Hematopoietic multipotent progenitor cell (in vitro differentiated cells): ENCODE measurements at places on chromosomes 4 and X. TPM values are rescaled to one million over a fixed set of nuclear protein-coding genes. Genes with fewer than 3 reads are reported as not detected.

- DNase-seq = no peak
These were observed 69.2 kb downstream of the SYNPO2 start for GRCh38 chr4:118957722-118958445.

- no peak for DNase-seq
These were observed 5.1 kb upstream of the CXCL8 start for GRCh38 chr4:73735231-73735630.

- DNase-seq = no peak
These were observed 243.1 kb upstream of the CTSO start for GRCh38 chr4:156196722-156197121.

The EXOC1L gene
- not detected for total RNA-seq

- DNase-seq = no peak
These were observed 1382.2 kb downstream of the PCDH18 start for GRCh38 chr4:136150046-136150445.

The FRMPD3 gene
- total RNA-seq = not detected

- no peak for DNase-seq
These were observed 31.6 kb downstream of the TMEM31 start for GRCh38 chrX:103742339-103742738.

DNA sequence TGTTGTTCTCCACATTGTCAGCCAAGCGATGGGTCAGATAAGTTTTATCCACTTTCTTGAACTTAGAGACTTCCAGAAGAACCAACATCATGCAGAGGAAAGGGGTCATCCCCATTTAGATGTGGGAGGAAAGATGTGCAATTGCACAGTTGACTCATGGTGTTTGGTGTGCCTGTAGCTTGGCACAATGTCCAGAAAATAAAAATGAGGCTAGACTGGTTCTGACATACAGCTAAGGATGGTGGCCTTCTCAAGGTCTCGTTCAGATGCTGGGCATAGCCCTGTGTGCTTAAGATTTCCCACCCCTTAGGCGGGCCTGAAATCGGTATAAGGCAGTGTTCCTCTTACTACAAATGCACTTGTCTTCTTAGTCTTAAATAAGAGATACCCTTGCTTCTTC lies 101.1 kb downstream of the PCDH7 start:
- no peak for DNase-seq

The TMEM35A gene
- total RNA-seq = not detected

GRCh38 chr4:61220556-61220955 lies 20.4 kb downstream of the ADGRL3 start:
- no peak for DNase-seq

The PSAPL1 gene
- total RNA-seq = not detected

- peak; percentile 45 for DNase-seq
These were observed 4.6 kb upstream of the SOWAHD start for GRCh38 chrX:119753639-119754257.

GRCh38 chrX:33086886-33087285 lies 124.5 kb downstream of the DMD start:
- DNase-seq = no peak

The ETDB gene
- total RNA-seq = not detected

- no peak for DNase-seq
These were observed 75.1 kb upstream of the MSX1 start for GRCh38 chr4:4784379-4784778.

DNA sequence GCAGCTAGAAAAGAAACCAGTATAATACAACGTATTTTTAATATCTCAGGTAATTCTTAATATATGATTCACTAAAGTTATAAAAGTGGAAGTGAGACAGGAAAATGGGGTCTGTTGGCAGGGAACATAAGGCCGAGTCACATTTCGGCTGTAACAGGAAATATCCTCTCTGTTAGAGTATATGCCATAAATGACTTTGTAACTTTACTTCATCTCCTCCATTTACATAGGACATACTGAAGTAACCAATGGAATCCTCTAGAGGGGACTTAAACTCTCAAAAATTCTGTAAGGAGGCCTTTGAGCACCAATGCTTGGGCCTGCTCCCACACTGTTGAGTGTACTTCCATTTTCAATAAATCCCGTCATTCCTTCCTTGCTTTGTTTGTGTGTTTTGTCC lies 71.3 kb downstream of the ANKRD17 start:
- DNase-seq = peak; percentile 49

The LRRC66 gene
- not detected for total RNA-seq

The SMC1A gene
- total RNA-seq = 18.0 TPM

DNA sequence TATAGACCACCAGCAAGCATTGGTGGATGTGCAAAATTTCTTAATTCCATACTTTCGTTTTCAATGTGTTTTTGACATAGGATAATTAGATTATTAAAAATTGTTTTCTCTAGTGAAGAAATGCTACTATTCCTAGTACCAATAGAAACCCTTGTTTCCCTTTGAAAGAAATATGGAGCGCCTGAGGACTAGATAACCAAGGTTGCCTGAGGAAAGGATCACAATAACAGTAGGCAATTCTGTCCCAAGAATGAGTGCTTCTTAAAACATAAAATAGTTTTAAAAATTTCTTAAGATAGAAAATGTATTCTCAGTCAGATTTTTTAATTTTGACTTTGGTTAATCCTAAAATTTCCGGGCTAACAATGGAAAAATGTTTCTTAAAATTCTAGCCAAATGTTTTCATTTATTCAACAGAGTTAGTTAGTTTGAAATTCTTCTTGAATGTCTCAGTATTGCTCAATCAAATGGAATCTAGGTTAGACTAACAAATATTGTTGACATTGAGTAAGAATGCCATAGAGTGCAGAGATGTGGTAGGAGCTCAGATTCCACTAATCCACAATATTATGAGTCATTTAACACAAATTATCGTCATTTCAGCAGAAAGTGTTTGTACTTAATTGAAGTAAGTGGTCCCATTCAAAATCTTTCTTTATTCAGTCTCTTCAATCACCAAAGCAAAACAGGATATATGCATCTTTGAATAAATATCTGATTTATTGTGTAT lies 666.0 kb downstream of the GRID2 start:
- no peak for DNase-seq

The FAM47A gene
- not detected for total RNA-seq

The HERC6 gene
- total RNA-seq = 21.0 TPM

DNA sequence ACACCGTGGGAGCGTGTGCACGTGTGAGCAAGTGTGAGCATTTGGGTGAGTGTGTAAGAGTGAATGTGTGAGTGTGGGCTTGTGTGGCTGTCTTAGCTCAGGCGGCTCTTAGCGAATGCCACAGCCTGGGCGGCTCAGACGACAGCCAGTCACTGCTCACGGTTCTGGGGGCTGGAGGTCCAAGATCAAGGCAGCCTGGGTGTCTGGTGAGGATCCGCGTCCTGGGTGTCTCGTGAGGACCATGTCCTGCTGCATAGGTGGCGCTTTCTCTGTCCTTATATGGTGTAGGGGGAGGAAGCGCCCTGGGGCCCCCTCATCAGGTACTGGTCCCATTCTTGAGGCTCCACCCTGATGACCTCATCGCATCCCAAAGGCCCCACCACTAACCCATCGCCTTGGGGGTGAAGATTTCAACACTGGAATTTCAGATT lies 4.5 kb downstream of the DOK7 start:
- DNase-seq = no peak

The GPR50 gene
- not detected for total RNA-seq

The PFKFB1 gene
- 0.27 TPM for total RNA-seq

DNA sequence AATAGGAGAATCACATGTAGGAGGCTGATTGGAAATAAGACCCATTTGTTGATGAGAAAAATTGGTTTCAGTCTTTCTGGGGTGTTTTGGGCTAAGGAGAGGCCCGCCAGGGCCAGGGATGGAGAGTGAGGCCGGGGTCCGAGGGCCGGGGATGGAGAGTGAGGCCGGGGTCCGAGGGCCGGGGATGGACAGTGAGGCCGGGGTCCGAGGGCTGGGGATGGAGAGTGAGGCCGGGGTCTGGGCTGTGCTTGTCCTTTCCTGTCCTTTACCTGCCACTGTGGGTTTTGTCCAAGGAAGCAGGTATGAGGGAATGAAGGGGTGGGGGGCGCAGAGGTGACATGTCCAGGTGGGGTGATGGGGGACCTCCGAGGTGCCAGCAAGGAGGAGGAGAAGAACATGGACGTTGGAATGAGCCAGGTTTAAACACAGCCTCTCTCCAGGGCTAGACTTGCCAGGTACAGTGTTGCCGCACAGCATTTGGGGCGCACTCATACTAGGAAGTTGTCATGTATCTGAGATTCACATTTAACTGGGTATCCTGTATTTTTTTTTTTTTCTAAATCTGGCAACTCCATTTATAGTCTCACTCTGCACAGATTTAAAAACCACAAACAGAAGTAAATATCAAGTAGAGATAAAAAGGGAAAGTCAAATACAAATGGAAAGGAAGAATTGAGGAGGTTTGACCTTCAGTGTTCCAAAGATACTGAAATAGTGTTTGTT lies 8.8 kb downstream of the RGS12 start:
- peak; percentile 22 for DNase-seq

DNA sequence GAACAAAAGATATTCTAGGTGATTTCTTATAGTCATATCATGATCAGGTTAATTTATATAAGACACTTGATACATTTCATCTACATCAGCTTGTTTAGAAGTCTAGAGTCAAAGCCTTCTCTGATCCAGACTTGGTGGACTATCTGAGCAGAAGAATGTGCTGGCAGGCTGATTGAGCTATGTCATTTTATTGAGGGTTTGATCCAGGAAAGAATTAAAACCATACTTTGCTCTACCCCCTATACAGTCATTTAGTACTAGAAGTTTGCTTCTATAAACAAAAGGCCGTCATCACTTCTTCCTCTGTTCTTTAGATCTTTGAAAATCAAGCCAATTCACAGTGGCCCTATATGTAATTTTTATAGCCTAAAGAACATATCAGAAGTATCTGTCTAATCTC lies 173.1 kb upstream of the PITX2 start:
- DNase-seq = no peak

DNA sequence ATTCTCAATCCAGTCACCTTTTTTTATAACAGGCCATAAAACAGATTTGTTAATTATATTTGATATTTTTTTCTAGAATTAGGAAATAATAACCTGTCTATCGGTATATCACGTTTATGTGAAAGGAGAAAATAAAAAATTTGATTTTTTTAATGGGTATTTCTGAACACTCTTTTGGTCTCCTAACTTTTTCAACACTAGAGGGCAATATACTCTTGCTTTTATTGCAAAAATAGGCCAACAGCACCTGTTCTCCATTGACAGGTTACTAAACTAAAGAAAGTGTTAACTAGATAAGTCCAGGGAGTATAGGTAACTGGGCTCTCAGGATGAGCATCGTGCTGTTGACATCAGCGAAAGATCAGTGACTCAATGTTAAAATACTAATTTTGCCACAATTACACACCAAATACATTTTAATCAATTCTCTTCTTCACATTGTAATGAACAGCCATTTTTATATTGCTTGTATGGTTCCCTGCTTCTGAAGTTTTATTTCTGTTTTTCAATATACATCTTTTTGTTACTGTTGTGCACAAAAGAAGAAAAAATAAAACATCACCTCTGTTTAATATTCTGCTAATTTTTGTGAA lies 22.8 kb downstream of the NDST4 start:
- DNase-seq = no peak

The PRR32 gene
- not detected for total RNA-seq

The DSPP gene
- total RNA-seq = under 0.01 TPM

- no peak for DNase-seq
These were observed 7.2 kb downstream of the IRAK1 start for GRCh38 chrX:154012336-154012991.

DNA sequence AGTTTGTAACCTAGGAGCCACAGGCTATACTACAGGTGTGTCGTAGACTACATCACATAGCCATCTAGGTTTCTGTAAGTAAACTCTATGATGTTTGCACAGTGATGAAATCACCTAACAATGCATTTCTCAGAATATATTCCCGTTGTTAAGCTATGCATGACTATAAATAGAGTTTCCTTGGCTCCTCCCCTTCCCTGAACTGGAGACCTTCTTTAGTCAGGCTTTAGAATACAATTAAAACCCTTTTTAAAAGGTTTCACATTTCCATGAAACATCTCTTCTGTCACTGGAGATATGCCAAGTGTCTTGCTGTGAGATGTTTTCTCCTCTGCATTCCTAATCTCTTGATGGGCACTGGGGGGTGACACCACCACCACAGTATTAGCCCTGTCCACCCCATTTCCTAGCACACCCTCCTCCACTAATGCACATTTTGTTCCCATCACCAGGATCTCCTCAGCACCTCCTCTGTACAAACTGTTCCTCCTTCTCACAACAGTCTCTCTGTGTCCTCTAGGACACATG lies 334.6 kb upstream of the CPEB2 start:
- DNase-seq = no peak
